ENCODE measurements at places on chromosomes 16 and 17.

DNA sequence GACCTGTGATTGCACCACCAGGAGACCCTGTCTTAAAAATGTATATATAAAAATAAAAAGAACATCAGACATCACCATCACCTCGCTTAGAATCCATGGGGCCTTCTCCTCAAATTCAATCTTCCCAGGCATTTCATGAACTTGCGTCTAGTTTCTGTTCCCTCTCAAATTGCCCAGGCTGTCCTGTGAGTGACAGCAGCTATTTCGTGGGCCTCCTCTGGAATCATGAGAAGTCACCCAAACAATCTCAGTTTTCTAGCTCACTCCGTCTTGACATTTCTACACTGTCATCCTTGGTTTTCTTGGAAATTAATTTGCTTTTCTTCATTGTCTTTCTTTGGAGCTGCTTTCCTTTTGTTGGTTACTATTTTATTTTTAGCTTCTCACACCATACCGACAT lies 7.3 kb downstream of the SLC52A1 start:
- no peak for DNase-seq

GRCh38 chr16:47046726-47047523 lies 73.5 kb upstream of the DNAJA2 start:
- no peak for DNase-seq

GRCh38 chr16:81694494-81695280 lies 84.4 kb upstream of the PLCG2 start:
- no peak for DNase-seq

- DNase-seq, result no peak
Measured at GRCh38 chr16:54289945-54290832, 3.6 kb upstream of the IRX3 start.

DNA sequence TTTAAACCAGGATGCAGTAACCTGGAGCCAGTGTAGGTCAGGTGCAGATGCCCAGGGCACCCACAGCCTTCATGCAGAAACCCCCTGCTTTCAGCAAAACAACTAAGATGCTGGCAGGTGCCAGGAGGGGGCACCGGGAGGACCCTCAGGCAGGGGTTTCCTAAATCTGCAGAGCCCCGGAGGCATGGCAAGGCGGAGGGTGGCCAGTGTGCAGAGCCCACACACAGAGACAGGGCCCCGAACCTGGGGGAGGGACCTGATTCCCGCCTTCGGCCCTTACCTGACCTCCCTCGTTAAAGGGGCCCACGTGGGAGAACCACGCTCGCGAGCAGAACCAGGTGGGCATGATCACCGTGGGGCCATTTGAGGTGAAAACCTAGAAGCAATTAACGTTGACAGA lies 114.0 kb upstream of the METRNL start:
- DNase-seq, result no peak

DNA sequence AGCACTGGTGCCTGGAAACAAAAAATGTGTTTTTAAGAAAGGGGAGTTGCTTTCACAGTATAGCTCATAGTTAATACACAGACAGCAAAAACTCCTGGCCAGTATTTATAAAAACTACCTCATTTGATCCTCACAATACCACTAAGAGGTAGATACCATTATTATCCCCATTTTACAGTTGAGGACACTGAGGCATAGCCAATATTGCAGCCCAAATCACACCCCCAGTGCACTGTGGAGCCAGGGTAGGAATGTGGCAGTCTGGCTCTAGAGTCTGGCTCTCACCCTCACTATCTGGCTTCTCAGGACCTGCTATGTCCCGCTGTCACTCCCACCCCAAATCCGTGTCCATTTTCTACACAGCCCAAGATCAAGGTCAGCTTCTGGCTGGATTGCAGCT lies 2.6 kb downstream of the ARHGAP23 start:
- DNase-seq, result no peak

DNA sequence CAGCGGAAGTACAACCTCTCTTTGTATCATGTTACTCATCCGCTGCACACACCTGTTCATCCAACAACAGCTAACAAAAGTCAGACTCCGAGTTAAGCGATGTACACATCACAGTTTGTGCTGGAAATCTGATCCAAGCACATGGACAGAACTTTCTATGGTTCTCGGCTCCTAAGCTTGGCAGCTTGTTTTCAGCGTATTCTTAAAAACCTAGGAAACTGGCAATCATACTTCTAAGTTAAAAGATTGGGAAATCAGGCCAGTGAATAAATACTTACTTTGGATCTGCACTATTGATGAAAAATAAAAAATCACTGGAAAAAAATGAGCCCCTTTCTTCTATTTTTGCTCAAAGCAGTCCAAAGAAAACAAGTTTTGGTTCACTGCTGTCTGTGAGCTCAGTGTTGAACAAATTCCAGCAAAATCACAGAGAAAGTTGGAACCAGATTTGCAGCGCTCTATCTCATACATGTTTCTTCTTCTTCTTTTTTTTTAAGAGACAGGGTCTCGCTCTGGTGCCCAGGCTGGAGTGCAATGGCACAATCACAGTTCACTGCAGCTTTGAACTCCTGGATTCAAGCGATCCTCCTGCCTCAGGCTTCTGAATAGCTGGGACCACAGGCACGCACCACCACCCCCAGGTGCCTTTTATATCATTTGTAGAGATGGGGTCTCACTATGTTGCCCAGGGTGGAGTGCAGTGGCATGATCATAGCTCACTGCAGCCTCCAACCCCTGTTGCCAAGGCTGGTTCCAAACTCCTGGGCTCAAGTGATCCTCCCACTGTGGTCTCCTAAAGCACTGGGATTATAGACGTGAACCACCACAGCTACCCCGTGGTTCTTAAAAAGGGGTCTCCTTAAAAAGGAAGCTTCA lies 71.6 kb upstream of the CREBBP start:
- peak; percentile 20 for DNase-seq

DNA sequence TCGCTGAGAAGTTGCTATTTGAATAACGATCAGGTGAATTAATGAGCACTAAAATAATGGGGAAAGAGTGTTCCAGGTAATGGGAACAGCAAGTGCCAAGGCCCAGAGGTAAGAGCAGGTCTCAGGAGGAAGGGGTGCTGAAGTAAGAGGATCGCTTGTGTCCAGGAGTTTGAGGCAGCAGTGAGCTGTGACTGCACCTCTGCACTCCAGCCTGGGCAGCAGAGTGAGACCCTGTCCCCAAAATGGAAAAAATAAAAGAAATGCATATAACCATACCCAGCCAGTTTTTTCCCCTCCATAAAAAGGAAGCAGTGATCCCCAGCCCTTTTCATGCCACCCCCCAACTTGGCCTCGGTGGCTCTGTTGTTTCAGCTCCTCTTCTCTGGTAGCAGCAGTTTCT lies 16.8 kb upstream of the HAS3 start:
- DNase-seq, result no peak

GRCh38 chr16:867421-868385 lies 67.2 kb upstream of the GNG13 start:
- DNase-seq, result no peak

- DNase-seq, result no peak
Measured at GRCh38 chr16:85206472-85207356, 94.4 kb upstream of the CIBAR2 start.

- no peak for DNase-seq
Measured at GRCh38 chr17:16459855-16460550, 32.0 kb downstream of the LRRC75A start.

DNA sequence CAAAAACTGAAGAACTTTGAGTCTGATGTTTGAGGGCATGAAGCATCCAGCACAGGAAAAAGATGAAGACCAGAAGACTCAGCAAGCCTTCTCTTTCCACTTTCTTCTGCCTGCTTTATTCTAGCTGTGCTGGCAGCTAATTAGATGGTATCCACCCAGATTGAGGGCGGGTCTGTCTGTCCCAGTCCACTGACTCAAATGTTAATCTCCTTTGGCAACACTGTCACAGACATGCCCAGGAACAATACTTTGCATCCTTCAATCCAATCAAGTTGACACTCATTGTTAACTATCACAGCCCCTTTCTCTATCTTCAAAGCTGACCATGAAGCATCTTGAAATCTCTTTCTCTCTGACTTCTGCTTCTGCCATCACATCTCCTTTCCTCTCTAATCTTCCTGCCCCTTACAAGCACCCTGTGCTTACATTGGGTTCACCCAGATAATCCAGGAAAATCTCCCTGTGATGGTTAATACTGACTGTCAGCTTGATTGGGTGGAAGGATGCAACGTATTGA lies 115.9 kb upstream of the CDH13 start:
- DNase-seq, result no peak

GRCh38 chr17:57410169-57410568 lies 153.8 kb downstream of the MSI2 start:
- DNase-seq, result no peak

DNA sequence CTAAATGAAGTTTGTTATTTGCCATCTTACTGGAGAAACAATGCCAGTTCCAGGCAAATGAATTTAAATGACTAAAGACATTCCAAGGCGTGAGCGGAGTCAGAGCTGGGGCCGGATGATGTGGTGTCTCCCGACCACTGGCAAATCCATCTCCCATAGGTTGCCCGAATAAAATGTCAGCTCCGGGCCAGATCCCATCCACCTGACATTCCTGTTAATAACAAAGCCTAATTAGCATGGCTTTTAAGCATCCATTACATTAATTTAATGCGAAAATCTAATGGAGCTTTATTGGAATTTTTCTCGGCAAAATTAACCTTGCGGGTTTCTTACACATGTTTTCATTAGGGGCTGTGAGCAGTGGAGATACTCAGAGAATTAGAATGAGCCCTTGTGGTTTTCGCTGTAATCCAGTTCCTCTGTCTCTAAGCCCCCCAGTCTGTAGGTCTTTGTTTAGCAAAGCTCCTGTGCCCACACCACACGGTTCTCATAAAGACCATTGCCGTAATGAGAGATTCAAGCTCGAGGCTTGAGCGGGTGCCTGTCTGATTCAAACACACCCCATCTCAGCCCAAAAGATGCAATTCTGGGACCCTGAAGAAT lies 123.3 kb downstream of the CCT6B start:
- DNase-seq, result no peak

DNA sequence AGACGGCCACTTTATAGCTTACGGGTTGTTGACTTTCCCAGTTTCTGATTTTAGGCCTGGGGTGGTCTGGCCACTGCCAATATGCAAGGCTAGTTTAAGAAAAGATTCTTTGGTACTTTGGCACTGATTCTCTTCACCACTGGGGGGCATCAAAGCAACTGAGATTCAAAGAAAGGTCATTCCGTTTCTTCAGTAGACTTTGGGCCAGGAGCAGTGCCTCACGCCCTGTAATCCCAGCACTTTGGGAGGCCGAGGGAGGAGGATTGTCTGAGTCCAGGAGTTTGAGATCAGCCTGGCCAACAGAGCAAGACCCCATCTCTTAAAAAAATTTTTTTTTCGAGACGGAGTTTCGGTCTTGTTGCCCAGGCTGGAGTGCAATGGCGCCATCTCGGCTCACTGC lies 53.0 kb downstream of the RPA1 start:
- DNase-seq, result peak; percentile 29

- DNase-seq, result no peak
Measured at GRCh38 chr17:43562679-43563599, 16.8 kb upstream of the ETV4 start.

DNA sequence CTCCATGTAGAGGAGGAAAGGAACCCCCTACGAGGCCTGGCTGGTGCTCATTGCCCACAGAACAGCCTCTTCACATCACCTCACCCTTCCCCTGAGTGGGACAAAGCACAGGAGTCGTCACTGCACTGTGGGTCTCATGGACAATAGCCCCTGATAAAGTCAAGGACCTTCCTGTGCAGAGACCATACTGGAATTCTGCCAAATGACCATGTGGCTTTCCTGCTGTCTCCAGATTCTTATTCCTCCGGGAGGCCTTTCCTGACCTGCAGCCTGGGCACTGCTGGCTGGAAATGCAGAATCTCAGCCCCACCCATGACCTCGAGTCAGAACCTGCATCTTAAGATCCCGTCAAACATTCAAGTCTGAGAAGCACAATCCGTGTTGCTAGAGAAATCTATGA lies 60.5 kb upstream of the ERN1 start:
- no peak for DNase-seq

- DNase-seq, result no peak
Measured at GRCh38 chr17:80558046-80558445, 13.4 kb downstream of the RPTOR start.

GRCh38 chr16:19680881-19681340 lies 37.1 kb downstream of the KNOP1 start:
- no peak for DNase-seq

DNA sequence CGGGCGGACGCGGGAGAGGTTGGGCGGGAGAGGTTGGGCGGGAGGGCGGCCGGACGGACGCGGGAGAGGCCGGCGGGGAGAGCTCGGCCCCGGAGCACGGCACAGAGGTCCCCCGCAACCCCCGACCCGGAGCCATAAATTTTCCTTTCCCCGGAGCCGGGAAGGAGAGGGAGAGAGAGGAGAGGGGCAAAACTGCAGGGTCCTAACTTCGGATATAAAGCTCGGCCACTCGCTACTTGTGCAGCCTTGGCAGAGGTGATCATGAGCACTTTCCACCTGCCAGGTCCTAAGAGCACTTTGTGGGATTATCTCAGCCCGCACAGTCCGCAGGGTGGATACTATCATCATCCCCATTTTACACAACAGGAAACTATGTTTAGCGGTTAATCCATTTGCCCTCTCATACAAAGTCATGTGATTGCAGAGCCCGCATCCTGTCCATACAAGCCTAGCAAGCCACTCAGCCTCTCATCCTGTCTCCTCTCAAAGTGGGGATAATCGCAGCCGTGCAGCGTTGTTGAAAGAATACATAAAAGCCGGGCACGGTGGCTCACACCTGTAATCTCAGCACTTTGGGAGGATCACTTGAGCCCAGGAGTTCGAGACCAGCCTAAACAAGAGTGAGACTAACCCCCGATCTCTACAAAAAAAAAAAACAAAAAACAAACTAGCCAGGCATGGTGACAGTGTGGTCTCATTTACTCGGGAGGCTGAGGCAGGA lies 780 bp upstream of the DCAKD start:
- no peak for DNase-seq

- DNase-seq, result no peak
Measured at GRCh38 chr16:58035356-58036170, 10.0 kb downstream of the MMP15 start.

GRCh38 chr16:154217-155030 lies 2.0 kb downstream of the HBZ start:
- DNase-seq, result peak; percentile 10

GRCh38 chr16:17377360-17378324 lies 93.1 kb downstream of the XYLT1 start:
- DNase-seq, result peak; percentile 75
